ENCODE measurements at places on chromosomes 1 and 21.

DNA sequence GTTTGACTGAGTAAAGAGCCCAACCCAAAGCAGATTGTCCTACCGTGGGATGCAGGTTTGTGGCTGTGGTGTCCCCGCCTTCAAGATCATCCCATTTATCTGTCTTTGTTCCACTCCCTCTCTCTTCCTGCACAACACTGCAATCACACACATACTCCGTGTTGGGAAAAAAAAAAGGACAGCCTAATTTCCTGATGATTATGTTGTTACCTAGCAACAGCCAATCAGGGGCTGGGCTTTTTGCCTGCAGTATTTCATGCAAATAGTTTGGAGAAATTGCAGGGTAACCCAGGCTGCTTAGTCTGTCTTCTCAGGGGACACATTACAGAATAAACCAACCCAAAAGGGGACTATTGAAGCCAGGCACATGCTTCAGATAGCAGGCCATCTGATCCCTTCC lies 38.3 kb downstream of the PHC2 start:
- no peak for DNase-seq

DNA sequence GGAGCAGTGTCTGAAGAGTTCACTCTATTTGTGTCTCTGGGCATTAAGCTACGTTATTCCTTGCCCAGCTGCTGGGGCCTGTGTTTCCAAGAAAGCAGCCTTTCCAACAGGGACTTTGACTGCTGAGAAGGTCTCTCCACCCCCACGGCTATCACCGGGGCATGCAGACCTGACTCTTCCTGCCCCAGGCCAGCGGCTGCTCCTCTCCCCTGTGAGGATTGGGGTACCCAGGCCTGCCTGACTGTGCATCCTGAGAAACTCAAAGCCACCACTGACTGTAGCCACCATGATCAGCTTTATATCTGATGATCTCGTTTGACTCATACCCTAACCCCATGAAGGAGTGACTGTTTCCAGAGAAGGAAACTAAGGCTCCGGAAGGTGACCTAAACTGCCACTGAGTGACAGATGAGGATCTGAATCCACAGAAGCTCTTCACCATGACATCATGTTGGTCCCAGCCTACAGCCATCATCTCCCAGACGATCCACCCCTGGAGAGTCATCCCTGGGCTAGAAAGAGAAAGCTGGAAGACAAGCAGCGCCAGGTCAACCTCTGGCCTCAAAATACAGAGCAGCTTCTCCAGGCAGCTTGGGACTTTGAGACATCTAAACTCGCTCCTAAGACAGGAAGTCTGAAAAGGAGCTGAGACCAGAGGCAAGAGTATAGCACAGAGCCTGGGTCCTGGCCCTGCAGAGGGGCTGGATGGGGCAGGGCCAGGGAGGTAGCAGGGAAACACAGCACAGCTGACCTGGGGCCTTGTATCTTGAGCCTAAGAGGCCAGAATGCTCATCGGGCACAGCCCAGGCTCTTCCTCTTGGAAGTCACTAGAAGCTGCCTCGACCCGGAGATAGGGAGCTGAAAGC lies 244.0 kb upstream of the VAMP3 start:
- no peak for DNase-seq

DNA sequence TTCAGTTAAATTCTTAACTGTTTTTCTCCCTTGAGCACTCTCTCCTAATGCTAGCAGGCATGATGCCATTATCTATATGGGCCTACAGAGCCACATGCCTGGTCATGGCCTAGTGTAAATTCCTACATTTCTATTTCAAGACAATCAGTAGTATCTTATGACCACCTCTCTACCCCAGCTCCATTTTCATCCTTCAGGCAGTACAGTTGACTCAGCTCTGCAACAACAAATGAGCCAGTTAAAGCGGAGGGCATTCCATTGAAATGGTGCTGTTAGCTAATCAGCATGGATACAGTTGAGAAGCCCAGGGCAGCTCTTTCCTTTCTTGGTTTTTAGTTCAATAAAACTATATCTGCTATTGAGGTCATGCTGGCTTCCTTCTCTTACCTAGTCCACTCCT lies 150.0 kb downstream of the PPP1R12B start:
- no peak for DNase-seq

DNA sequence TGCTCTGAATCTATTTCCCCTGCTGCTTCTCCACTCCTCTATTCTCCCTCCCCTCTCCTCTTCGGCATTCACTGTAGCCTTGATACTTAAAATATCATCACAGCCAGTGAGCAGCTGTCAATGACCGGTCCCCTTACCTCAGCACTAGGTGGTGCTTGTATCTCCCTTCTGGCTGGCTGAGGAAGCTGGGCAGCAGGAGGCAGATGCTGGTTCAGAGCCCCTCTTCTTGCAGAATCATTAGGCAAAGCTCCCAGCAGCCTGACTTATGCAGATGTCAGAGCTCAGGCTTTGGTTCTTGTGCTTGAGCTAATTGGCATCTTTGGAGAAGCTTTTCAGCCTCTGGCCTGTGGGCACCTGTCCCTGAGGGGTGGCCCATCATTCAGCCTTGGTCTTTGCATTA lies 31.9 kb upstream of the KCNA2 start:
- DNase-seq = no peak

DNA sequence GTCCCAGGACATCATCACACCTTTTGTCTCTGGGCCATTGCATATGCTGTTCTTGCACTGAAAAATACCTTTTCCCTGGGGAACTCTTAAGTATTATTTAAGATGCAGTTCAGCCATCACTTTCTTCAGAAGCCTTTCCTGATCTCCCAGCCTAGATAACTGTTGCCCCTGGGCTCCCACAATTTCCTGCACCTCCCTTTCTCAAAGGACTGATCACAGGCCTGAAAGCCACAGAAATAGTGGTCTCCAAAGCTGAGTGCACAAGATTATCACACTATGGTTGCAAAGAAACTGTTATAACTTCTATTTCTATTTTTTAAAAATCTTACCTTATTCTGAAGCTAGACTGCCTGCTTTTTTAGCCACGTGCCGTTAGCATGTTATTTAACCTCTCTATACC lies 2.8 kb upstream of the ZSCAN20 start:
- DNase-seq = no peak

GRCh38 chr21:45392573-45392971 lies 12.4 kb upstream of the COL18A1 start:
- no peak for DNase-seq

DNA sequence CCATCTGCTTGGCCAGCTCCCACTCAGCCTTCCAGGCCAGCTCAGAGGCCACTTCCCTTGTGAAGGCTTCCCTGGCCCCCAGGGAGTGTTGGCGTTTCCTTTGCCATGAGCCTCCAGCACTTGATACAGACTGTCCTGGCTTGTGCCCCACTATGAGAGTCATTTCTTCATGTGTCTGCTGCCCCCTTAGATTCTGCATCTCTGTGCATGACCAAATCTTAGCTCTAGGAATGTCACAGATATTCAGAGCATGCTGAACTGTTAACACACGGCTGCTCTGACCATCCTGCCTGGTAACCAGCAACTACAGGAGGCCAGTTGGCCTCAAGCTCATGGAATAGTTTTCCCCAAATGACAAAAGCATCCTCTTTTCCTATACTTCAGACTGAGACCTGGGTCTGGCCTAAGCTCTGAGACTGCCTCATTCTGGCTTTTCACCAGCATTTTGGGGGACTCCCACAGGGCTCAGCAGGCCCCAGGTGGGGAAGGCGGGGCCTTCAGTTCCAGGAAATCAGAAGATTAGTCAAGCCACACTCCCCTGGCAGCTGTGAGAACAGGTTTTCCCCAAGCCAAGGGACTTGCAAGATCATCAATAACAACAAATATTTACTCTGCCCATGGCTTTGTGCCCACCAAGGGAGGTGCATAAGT lies 182.6 kb upstream of the EDN2 start:
- DNase-seq = peak; percentile 55

GRCh38 chr21:45992301-45993209 lies 11.0 kb downstream of the COL6A1 start:
- DNase-seq = no peak

GRCh38 chr1:231091831-231092301 lies 51.8 kb upstream of the FAM89A start:
- peak; percentile 23 for DNase-seq

DNA sequence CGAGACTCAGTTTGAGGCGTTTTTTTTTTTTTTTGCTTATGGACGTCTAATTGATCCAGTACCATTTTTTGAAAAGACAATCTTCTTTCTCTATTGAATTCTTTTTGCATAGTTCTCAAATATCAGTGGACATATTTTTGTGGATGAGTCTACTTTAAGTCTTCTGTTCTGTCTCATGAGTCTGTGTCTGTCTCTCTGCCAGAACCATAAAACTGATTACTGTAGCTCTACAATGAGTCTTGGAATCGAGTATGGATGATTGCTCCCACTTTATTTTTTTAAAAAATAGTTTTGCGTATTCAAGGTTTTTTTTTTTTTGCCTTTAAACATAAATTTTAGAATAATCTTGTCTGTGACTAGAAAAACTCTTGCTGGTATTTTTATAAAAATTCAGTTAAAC lies 323.5 kb downstream of the ZNF326 start:
- DNase-seq = no peak

- no peak for DNase-seq
Measured at GRCh38 chr1:5297886-5298239, 643.5 kb downstream of the AJAP1 start.

GRCh38 chr1:118077331-118078045 lies 107.5 kb downstream of the SPAG17 start:
- no peak for DNase-seq

DNA sequence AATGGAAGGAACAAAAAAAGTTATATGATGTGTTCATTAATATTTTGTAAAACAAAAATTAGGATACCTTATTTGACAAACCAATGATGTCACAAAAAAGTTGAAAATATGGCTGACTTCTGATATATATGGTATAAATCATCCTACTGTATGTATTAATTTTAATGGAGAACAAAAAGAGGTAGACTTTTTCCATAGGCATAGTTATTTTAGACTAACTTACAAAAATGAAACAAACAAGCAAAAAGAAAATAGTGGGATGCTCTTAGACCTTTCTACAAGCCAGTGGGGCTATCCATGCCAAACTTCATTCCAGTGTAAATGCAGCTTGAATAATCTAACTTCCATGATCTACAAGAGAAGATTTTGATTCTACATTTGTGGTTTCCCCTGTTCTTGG lies 522 bp upstream of the SPTA1 start:
- no peak for DNase-seq

DNA sequence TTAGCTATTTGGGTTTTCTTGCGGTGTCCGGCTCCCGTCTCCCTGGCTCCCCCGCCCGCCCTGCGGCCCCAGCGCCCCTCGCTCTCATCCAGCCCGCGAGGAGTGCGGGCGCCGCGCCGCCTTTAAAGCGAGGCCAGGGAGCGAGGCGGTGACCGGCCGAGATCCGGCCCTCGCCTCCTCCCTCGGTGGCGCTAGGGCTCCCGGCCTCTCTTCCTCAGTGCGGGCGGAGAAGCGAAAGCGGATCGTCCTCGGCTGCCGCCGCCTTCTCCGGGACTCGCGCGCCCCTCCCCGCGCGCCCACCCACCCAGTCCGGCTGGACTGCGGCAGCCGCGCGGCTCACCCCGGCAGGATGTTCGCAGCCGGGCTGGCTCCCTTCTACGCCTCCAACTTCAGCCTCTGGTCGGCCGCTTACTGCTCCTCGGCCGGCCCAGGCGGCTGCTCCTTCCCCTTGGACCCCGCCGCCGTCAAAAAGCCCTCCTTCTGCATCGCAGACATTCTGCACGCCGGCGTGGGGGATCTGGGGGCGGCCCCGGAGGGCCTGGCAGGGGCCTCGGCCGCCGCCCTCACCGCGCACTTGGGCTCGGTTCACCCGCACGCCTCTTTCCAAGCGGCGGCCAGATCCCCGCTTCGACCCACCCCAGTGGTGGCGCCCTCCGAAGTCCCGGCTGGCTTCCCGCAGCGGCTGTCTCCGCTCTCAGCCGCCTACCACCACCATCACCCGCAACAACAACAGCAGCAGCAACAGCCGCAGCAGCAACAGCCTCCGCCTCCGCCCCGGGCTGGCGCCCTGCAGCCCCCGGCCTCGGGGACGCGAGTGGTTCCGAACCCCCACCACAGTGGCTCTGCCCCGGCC lies 492 bp downstream of the HLX start:
- no peak for DNase-seq

DNA sequence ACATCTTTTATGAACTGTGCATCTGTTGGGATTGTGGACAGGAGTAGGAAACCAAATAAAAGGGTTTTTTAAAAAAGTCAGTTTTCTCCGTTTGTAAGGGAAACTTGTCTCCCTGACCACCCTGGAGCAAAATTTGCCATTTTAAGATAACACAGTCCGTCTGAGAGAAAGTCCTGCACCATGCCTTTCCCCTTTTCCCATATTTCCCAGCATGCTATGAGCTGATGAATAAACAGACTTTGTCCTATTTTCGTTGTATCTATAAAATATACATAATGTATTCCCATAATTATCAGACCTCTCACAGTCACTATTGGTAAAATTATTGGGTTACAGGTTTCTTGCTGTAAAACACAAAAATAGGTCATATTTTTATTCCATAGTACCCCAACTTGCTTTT lies 1.7 kb upstream of the AKT3 start:
- DNase-seq = no peak

DNA sequence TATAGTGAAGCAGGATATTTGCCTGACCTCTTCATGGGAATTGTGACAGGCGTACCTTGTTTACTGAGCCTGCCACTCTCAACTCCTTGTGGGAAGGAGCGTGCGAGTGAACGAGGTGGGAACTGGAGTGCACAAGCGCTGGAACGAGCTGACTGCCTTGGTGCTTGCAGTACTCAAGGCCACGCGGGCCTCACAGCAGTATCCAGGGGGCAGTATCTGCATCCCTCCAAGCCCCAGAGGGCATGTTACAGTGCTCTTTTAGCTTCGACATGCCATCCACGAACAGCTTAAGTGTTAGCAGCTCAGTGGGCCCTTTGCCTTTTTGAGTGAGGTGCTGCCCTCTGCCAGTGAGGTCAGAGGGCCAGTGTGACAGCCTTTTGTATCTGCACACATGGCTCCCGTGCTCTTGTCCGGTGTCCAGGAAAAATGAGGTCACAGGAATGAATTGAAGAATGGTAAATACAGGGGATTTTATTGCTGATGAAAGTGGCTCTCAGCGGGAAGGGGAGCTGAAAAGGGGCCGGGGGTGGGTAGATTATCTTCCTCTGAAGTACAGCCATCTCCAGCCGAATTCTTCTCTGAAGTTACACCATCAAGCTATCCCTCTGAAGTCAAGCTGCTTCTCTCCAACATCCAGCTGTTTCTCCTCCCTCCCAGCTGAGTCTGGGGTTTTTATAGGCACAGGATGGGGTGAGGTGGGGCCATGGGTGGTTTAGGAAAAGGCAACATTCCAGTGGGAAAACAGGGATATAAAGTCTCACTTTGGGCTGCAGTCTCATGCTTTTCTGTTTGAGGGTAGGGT lies 69.3 kb downstream of the EPB41 start:
- no peak for DNase-seq

DNA sequence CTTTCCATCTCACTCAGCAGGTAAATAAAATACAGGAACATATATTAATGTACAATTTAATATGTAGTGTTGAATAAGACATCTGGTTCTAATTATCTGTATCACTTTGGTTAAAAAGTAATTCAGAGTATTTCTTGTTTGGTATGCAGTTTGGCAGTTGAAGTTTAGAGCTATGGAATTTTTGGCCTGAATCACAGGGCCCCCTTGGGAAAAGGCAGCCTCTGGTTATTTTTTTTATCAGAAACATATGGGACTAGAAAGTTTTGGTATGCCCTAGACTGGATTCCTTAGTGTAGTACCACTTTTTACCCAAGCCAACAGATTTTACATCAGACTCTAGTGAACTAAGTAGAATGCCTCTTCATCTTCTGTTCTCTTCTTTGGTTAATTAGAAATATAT lies 26.4 kb downstream of the CNST start:
- no peak for DNase-seq

GRCh38 chr1:228117335-228117734 lies 8.2 kb upstream of the MRPL55 start:
- DNase-seq = no peak

All from stimulated activated CD4-positive, alpha-beta T cell treated with anti-CD3 and anti-CD28 coated beads, Interleukin-1b, Interleukin-23, amount 100 ng/mL, for 4 hours (primary cell).